ENCODE measurements at places on chromosomes 5 and 9. TPM values are rescaled to one million over a fixed set of nuclear protein-coding genes. Genes with fewer than 3 reads are reported as not detected.

Gene SLC9A3
- polyA plus RNA-seq = 1.0 TPM

Gene FYB1
- polyA plus RNA-seq = 0.01 TPM

Gene PDZD2
- polyA plus RNA-seq = 0.40 TPM

Gene ANKDD1B
- 0.04 TPM for polyA plus RNA-seq

Gene RNF208
- 0.17 TPM for polyA plus RNA-seq

Gene IL5
- not detected for polyA plus RNA-seq

Gene EDIL3
- 61.9 TPM for polyA plus RNA-seq

Gene ENG
- 17.2 TPM for polyA plus RNA-seq

Gene DOLK
- 31.4 TPM for polyA plus RNA-seq

Gene CD180
- polyA plus RNA-seq = not detected

Gene TMC1
- not detected for polyA plus RNA-seq

Gene NKD2
- not detected for polyA plus RNA-seq

Gene GLDC
- polyA plus RNA-seq = 0.17 TPM

DNA sequence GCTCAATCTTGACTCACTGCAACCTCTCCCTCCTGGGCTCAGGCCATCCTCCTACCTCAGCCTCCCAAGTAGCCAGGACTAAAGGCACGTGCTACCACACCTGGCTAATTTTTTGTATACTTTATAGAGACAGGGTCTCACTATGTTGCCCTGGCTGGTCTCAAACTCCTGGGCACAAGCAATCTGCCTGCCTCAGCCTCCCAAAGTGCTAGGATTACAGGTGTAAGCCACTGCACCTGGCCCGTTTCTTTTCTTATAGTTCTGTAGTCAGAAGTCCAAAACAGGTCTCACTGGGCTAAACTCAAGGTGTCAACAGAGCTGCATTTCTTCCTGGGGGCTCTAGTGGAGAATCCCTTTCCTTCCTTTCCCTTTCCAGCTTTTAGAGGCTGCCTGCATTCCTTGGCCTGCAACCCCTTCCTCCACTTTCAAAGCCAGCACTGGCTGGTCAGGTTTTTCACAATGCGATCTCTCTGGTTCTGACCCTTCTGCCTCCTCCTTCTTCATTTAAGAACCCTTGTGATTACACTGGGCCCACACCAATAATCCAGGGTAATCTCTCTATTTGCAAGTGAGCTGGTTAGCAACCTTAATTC, 16.3 kb downstream of the IRF1 start:
- DNase-seq = no peak

GRCh38 chr5:169740435-169740834, 103.4 kb downstream of the DOCK2 start:
- no peak for DNase-seq

DNA sequence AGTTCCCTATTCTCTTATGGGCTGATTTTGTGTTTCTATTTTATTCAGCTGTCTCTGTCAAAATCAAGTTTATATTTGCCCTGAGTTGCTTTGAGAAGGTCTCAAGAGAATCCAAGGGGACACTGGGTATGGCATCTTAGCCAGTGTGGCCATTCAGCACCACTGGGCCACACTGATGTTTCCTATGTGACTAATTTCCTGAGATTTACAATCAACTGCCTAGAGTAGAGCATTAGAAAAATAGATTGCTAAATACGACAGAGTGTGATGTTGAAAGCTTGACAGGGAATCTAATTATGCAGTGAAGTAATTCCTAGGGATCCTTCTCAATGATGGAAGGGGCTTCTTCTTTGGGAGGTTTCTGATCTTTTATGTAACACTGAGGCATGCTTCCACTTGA, 141.7 kb downstream of the SV2C start:
- no peak for DNase-seq

DNA sequence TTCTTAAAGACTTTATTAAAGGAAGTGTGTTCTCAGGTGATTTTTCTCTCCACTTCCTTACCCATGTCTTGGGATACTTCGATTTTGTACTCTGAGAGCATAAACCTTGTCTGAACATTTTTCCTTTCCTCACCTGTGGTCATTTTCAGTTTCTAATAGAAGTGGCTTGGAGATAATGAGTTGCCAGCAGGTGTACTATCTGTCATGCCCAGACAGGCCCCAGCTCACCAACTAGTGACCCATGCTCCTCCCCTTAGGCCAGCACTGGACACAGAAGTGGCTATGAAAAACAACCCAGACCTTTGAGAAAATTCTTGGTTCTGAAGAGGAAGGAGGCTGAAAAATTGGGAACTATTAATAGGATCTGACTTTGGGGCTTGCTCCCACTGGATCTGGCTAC, 49.2 kb upstream of the SMIM32 start:
- no peak for DNase-seq

DNA sequence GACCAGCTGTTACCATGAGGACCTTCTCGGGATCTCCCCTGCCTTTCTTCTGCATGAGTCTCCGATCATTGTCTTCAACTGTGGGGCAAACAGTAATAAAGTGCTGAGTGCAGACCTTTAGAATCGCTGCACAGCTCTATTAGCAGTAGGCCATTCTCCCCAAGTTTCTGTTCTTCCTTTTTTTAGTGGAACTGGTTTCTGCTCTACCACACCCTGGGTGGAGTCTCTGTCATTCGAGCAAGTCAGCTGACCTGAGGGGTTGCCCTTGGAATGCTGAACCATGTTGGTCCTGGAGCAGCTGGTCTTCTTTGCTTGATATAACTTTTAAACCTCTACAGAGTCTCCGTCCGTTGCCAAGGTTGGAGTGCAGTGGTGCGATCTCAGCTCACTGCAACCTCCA, 33.4 kb upstream of the GNPDA1 start:
- no peak for DNase-seq

DNA sequence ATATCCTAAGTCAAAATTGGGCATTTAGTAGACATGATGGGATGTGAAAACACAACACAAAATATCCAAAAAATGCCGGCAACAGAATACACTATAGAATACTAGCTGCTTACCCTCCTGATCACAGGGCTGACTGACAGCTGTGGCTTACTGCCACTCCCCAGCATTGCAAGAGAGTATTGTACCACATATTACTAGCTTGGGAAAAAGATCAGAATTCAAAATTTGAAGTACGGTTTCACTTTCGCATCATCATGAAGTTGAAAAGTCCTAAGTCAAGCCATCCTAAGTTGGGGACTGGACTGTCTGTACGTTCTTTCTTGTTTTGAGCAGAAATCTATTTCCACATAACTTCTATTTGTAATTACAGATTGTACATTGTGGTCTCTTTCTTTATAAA, 851.4 kb downstream of the MAT2B start:
- DNase-seq = no peak

- DNase-seq = no peak
Measured at GRCh38 chr5:134451936-134452505, 40.3 kb upstream of the CDKN2AIPNL start.

GRCh38 chr9:132789719-132790118, 88.4 kb downstream of the AK8 start:
- no peak for DNase-seq

DNA sequence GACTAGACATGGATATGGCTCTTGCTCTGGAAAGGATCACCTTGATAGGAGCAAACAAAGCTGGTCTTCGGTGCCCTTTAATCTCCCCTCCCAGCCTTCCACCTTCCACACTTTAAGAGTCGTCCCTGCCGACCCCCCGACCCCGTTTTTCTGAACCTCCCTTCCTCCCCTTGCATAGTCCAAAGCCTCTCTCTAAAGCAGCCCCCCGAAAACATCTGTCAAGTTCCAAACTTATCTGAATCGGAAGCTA, 423 bp upstream of the NUP214 start:
- no peak for DNase-seq

GRCh38 chr5:154243736-154244135, 53.2 kb downstream of the GALNT10 start:
- DNase-seq = no peak

- no peak for DNase-seq
Measured at GRCh38 chr5:5341531-5342292, 80.8 kb upstream of the ICE1 start.

DNA sequence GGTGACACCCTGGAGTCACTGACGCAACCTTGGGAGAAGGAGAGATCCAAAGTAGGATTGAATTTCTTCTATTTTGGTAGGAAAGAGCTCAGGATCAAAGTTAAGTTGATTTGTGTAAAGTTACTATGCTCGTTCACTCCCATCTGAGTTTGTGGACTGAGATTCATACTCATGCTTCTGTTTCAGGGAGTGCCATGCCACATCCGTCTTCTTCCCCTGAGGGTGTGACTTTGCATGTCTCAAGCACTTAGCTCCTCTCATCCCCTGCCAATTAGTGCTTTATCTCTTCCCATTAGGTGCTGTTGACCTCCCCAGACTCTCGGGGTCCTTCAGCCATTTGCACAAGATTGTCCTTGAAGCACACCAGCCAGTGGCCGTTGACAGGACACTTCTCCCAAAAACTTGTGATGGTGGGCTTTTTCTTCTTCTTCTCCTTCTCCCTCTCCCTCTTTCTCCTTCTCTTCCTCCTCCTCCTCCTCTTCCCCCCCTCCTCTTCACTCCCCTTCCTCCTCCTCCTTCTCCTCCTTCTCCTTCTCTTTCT, 232.2 kb upstream of the KLF4 start:
- no peak for DNase-seq

DNA sequence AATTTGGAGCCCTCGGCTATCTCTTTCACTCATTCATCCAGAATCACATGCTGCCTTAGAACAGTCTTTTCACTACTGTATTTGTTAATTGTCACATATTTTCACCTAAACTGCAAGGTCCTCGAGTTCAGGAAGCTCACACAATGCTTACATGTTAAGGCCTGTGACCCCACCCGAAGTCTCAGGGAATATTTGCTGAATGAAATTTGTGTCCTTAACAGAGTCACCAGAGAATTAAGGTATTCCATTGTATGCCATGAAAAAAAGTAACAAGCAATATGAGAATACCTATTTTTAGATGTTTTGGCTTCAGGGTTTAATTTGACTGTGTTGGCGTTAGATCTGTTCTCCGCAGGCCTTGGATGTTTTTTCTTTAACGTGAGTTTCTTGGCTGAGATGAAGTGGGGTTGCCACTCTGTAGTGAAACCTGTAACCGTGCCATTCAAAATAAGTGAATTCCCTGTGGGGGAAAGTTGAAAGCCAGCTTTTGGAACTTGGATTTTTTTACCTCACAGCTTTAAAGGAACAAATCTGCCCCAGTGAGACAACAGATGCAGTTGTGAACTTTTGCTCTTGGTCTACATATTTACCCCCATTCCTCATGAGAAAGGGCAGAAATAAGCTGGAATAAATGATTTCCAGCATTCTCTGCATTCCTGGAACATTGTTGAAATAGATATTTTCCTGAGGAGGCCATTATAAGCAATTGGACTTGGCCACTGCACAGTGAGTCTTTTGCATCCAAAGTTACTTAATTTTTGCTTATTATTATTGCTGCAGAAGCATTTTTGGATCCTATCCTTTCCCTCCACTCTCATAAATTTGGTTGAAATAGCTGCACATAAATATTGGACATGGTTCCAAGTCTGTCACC, 35.9 kb upstream of the FBP1 start:
- DNase-seq = no peak

GRCh38 chr9:114909661-114910060, 20.7 kb downstream of the TNFSF8 start:
- no peak for DNase-seq

- DNase-seq = no peak
Measured at GRCh38 chr9:19903076-19903475, 114.2 kb upstream of the SLC24A2 start.

DNA sequence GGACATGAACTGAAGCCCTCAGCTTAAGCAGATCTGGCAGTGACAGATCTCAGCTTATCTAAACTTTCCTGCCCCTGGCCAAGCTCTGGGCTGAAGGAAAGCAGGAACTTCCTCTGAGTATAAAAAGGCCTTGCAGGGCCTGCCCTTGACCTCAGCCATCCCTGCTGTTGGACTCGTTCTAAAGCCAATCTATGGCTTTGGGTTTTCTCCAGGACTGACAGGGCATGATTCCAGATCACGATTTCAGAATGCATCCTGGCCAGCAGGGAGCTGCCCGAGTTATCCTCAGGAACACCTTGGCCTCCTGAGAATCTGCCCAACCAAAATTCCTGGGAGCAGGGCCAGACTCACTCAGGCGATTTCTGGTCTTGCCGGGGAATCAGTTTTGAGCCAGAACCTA, 502.7 kb downstream of the TLE4 start:
- no peak for DNase-seq

DNA sequence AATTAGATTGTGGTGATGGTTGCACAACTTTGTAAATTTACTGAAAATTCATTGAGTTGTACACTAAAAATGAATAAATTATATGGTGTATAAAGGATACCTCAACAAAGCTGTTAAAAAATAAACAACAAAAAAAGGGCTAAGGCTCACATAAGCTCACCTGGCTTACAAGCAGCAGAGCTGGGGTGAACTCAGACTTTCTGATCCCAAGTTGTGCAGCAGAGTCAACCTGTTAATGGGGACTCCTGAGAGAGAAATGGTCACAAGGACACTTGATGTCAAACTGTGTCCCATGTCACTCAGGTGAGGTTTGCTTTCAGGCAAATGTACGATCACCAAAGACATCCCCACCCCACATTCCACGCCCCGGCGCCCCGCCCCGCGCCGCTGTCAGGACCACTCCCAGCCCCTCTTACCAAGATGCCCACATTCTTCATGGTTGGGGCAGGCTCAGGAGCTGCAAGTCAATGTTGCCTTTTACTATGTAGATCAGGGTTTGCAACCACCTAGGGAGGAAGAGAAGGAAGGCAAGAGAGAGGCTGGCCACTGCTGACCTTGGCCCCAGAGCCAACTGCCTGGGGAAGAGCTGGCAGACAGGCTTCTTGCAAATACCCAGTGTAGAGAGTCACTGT, 22.4 kb upstream of the SLC36A1 start:
- DNase-seq = no peak

- DNase-seq = peak; percentile 11
Measured at GRCh38 chr9:99873531-99873930, 32.9 kb upstream of the STX17 start.

DNA sequence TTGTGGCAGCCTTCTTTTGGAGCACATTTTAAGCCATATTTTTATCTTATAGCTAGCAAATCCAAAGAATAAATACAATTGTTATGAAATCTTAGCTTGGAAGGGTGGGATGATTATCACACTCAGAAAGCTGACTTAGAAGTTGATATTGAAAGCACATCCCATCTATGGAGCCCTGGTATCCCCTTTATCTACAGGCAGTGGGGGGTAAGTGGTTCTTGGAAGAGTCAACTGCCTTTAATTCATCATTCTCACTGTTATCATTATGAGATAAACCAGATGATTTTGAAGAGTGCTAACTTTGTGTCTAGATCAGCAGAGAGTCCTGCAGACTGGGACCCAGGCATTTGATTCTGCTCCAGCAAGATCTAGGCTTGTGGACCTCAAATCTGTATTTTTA, 3.0 kb downstream of the LCP2 start:
- DNase-seq = no peak

DNA sequence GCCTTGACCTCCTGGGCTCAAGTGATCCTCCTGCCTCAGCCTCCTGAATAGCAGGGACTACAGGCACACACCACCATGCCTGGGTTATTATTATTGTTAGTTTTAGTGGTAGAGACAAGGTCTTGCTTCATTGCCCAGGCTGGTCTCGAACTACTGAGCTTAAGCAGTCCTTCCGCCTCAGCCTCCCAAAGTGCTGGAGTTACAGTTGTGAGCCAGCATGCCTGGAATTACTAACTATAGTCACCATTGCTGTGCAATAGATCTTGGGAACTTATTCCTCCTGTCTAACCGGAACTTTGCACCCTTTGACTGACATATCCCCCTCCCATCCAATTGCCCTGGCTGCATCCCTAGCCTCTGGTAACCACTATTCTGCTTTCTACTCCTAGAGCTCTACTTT, 3.4 kb downstream of the FAM151B start:
- no peak for DNase-seq

GRCh38 chr9:113538701-113539430, 75.3 kb downstream of the RGS3 start:
- DNase-seq = no peak

GRCh38 chr5:103120607-103121200, 603 bp downstream of the PPIP5K2 start:
- no peak for DNase-seq

Data from AG04450 (cell line).